Left renal cortex interstitium (tissue), 4 donors: ENCODE measurements at places on chromosomes 7 and 10. TPM values are rescaled to one million over a fixed set of nuclear protein-coding genes. Genes with fewer than 3 reads are reported as not detected.

- DNase-seq: peak; percentile 71
These were observed 198.2 kb downstream of the MLLT10 start for GRCh38 chr10:21732067-21732772.

DNA sequence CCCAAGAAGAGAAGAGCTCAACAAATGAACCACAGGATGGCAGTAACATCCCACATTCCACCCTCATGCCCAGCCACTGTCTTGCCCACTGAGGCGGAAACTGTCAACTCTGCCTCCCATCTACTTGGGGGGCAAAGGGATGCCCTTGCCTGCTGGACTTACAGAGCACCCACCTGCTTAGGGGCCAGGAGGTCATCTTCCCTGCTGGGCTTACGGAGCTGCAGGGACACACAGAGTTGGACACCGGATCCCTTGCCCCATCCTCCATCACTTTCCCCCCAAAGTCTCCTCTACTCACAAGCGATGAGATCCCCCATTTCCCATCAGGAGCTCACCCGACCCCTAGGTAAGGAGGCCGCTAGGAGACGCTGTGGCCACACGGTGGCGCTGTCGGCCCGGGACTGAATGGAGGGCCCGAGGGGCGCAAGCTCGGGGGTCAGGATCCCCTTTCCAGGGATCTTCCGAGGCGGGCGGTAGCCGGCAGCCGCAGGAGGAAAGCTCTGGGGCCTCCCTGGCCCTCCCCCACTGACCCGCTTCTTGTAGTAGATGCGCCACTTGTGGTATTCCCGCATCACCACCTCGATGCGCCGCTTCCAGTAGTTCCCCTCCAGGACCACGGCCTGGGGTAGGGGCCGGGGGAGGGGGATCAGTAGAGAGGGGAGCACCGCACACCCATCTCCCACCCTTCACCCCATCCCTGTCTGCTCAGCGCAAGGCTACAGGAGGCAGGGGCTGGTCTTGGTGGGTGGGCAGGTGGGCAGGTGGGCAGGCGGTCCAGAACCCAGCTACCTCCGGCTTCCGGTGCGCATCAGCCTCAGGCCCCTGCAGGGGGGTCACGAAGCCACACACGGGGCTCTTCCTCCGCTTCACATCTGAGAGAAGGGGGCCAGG, 17.3 kb downstream of the MLXIPL start:
- no peak for DNase-seq

DNA sequence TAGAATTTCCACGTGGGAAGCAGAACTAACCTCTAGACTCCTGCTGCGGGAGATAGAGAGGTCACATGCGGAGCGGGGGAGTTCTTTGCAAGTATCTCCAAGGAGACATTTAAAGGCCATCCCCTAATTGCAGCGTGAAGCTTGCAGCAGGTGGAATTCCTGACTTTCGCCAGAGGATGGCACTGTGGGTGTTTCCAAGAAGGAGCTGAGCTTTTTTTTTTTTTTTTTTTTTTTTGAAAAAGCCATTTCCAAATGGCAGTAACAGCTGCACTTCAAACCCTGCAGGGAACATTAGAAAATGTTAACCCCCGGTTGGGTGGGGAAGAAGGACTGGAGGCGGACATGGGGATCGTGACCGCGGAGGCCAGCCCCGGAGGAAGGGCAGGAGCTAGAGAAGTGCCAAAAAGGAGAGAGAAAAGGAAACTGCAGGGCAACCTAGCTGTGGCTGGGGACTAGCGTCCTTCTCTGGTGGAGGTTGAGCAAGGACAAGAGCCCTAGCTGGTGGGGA, 487.7 kb downstream of the TYW1 start:
- DNase-seq: no peak

GRCh38 chr10:70771311-70772194, 13.6 kb downstream of the TBATA start:
- DNase-seq: no peak

DNA sequence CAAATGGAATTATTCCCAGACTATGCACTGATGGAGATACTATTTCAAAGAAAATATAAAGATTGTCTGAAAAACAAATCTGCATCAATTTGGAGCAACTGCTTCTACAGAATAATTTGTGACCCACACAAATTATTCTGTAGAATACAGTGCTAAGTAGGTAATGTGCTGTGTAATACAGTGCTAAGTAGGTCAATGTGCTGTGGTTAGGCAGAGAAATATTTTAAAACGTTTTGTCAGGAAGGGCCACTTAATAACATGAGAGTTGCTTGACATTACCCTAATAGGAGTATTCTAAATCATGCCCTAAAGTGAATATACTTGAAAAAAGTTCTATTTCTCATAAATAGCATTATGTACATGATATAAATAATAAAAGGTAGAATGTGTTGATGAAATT, 116.5 kb upstream of the KCND2 start:
- no peak for DNase-seq

- no peak for DNase-seq
These were observed 140.6 kb downstream of the TMEM168 start for GRCh38 chr7:112649560-112649959.

GRCh38 chr10:123083811-123084210, 52.0 kb upstream of the HMX3 start:
- no peak for DNase-seq

- no peak for DNase-seq
These were observed 47.4 kb downstream of the DENND11 start for GRCh38 chr7:141654551-141654950.

GRCh38 chr10:31614611-31615010, 295.6 kb downstream of the ZEB1 start:
- no peak for DNase-seq

GRCh38 chr10:101487399-101487798, 100.7 kb downstream of the POLL start:
- no peak for DNase-seq

DNA sequence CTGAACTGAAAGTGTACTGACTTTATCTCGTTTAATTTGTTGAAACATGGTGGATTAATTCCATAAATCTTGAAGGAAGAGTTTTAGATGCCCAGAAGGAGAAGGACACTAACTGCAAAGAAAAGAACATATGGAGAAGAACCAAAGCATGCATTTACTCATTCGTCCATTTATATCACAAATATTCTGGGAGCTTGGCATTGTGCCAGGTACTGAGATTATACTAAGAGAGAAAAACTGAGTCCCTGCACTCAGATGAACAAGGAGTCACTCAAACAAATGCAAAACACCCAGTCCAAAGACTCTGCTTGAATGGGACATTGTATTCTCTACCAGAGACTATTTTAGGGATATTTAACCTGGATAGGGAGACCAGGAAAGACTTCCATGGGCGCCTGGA, 588.0 kb upstream of the MGMT start:
- DNase-seq: no peak

- no peak for DNase-seq
These were observed 567.0 kb downstream of the GFRA1 start for GRCh38 chr10:115706026-115706425.

- no peak for DNase-seq
These were observed 88.7 kb upstream of the ZWINT start for GRCh38 chr10:56449770-56450169.

GRCh38 chr7:71229699-71230098, 97.8 kb downstream of the GALNT17 start:
- no peak for DNase-seq

Gene CTAGE8
- polyA plus RNA-seq: 4.0 TPM

Gene KCNIP2
- polyA plus RNA-seq: 8.8 TPM

Gene RET
- 15.9 TPM for polyA plus RNA-seq

Gene NCF1
- polyA plus RNA-seq: 1.7 TPM

Gene SUN3
- polyA plus RNA-seq: 0.27 TPM

Gene LIPJ
- polyA plus RNA-seq: 0.24 TPM

Gene CTAGE6
- 0.11 TPM for polyA plus RNA-seq

Gene UPK3B
- polyA plus RNA-seq: 2.5 TPM

Gene TCAF2
- 2.9 TPM for polyA plus RNA-seq
